H4 (cell line): ENCODE measurements at places on chromosomes 4 and X.

DNA sequence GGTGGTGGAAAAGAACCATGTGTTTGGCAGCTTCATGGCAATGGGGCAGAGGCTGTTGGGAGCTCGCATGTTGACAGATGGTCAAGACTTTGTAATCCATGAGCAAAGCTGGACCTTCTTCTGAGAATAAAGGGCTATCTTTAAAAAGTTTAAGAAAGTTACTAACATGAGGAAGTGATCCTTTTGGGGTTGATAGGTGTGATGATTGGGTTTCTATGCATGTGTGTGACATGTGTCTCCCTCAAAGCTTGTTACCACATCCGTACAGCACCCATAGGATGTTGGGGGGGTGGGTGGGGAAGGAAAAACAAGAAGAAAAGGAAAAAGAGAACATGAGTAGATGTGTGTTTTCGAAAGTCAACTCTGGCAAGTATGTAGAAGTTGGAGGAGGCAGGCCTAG, 123.0 kb upstream of the TLR3 start:
- DNase-seq = no peak

DNA sequence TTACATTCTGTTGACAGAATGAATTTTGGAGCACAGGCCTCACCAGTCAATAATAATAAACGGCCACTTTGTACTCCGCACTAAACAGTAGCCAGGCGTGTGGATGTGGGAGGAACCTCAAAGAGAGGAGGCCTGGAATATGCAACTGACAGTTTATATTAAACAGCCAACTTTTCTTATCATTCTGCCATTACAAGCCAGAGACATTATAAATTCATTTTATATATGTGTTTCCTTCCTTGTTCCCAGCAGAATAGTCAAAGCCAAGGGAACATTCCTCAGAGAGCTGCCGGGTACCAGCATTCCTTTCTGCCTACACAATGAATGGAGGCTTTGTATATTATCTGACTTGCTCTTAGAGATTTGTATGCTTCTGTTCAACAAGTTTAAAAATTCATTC, 436.5 kb upstream of the FTHL17 start:
- no peak for DNase-seq

DNA sequence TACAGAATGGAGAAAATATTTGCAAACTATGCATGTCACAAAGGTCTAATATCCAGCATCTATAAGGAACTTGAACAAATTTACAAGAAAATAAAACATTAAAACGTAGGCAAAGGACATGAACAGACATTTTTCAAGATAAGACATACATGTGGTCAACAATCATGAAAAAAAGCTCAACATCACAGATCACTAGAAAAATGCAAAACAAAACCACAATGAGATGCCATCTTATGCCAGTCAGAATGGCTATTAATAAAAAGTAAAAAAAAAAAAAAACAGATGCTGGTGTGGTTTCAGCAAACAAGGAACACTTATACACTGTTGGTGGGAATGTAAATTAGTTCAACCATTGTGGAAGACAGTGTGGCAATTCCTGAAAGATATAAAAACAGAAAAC, 75.8 kb upstream of the IL13RA2 start:
- no peak for DNase-seq

DNA sequence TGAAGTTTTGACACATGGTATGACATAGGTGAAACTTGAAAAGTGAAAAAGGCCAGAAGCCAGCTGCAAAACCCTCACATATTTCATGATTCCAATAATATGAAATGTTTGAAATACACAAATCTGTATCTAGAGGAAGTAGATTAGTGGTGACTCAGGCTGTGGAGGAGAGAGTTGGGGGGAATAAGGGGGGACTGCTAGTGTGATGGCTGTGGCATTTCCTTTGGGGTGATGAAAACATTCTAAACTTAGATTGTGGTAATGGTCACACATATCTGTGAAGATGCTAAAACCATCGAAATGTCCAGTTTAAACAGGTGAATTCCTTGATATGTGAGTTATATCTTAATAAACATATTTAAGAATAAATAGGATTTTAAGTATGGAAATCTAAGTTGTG, 343.5 kb upstream of the SFRP2 start:
- no peak for DNase-seq

GRCh38 chr4:53012738-53013137, 150.6 kb downstream of the RASL11B start:
- peak; percentile 22 for DNase-seq

- no peak for DNase-seq
Measured at GRCh38 chr4:16117164-16117563, 33.3 kb upstream of the PROM1 start.

- DNase-seq = no peak
Measured at GRCh38 chr4:1767061-1767769, 25.9 kb upstream of the FGFR3 start.
